ENCODE measurements at places on chromosomes 13 and 19. TPM values are rescaled to one million over a fixed set of nuclear protein-coding genes. Genes with fewer than 3 reads are reported as not detected.

GRCh38 chr13:44989941-44990340, 603 bp downstream of the GPALPP1 start:
- DNase-seq, result no peak

DNA sequence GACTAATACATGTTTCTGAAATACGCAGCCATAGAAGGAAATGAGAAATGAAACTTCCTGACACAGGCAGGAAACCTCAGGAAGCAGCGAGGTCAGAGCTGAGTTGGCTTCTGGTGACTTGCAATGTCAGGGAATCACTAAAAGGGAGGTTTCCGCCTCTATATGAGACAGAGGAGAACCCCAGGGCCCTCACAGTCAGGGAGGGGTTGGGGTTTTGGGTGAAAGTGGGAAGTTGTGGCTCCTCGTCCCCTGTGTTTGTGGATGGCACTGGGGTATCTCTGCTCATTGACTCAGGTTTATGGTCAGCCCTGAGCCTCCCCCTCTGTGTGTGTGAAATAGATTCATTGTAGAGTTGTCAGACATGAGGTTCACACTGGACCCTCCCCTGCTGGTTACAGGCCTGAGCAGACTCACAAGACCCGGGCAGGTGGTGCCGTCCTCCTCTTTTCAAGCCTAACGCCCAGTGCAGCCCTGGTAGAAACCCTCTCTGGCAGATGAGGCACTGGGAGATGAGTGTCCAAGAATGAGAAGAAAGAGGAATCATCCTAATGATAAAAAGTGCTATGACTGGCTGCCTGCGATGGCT, 5.5 kb upstream of the LILRA6 start:
- no peak for DNase-seq

- DNase-seq, result no peak
Measured at GRCh38 chr19:406971-407510, 1.9 kb downstream of the C2CD4C start.

DNA sequence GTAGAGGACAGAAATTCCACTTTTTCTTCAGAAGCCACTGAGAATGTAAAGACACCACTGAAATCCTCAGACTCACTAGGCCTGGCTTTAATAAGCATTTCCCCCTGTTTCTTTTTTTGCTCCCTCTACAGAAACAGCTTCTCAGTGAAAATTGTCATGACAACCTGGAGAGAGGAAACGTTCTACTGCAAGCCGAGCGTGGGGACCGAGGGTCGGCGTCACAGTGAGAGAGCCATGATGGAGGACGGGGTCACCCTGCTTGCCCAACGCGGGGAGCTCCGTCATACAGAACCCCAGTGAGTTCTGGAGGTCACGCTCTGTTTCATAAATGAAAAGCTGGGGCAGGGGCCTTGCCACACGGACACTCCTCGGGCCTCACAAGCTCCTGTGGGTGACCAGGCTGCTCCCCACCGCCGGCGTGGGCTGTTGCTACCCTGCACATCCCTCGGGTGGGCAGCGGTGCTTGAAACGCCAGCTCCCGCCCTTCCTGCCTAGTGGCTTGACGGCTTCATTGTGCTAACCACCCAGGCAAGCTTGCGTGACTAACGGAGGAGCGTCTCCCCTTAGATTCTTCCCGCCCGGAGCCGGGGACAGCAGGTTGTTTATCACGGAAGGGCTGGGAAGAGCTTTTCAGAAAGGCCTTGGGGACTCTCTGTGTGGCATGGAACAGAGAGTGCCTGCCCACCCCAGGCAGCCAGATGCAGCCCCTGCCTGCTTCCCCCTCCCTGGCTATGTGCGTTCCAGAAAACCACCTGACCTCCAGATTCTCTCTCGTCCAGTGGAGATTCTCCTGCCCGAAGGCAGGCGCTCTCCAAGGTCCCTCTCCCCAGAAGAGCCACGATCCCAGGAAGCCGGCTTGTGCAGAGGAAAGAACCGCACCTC, 153.6 kb downstream of the KATNAL1 start:
- peak; percentile 51 for DNase-seq

DNA sequence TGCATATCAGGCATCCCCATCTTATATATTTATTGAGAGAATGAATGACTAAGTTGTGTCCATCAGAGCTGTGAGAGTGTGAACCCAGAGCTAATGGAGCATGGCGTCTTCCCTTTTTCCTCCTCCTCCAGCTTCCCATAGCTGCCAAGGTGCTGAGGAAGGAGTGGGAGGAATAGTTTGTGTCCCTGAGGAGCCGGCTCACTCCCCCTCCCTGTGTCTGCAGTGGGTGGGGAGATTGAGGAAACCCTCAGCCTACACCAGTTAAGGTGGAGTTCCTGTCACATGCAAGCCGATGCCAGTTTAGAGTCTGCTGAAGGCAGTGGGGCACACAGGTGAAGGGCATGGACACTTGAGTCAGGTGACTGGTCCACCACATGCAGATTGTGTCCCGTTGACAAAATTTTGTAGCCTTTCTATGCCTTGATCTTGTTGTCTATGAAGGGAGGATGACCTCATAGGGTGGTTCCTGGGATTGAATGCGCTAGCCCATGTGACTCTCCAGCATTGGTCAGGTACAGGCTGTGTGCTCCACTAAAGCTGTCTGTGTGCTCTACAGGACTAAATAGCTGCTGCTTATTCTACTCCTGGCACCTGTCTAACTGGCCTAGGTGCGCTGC, 47.6 kb upstream of the GPI start:
- no peak for DNase-seq

DNA sequence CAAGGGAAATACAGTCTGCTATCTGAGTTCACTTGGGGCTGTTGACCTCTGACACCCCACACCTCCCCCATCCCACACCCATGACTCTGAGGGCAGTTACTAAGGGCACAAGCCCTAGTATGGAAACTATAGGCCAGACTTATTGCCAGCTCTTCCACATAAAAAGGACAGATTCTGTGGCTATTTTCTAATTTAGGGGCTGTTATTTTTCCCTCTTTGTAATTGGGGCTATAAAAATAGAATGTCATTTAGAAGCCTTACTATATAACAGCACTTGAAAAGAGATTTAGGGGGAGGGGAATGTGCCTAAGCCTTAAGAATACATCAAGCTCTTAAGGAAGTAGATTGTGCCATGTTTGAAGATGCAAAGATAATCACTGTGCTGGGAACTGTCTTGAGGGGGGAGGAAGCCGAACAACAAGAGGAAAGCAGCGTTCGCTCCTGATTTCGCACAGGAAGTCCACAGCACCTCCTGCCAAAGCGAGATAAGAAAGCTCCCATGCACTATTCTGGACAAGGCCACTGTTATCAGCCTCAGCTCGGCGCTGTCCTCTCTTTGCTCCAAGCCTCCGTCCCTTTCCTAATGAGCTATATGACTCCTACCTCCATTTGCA, 86.6 kb downstream of the FLT1 start:
- no peak for DNase-seq

DNA sequence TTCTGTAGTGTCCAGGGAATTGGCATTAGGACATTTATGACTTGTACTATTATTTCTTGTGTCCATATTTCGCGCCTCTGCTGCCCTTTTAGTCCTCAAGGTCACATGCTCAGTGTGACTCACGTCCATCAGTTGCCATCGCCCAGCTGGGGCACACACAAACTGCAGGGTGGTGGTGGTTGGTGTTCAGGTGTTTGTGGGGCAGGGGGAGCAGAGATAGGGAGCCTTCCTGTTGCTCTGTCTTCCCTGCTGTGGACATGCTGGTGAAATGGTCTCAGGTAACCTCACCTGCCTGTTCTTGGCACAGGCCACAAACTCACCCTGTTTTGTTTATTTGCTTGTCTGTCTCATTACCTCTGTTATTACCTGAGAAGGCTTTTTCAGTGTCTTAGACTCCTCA, 22.4 kb downstream of the PRR12 start:
- no peak for DNase-seq

DNA sequence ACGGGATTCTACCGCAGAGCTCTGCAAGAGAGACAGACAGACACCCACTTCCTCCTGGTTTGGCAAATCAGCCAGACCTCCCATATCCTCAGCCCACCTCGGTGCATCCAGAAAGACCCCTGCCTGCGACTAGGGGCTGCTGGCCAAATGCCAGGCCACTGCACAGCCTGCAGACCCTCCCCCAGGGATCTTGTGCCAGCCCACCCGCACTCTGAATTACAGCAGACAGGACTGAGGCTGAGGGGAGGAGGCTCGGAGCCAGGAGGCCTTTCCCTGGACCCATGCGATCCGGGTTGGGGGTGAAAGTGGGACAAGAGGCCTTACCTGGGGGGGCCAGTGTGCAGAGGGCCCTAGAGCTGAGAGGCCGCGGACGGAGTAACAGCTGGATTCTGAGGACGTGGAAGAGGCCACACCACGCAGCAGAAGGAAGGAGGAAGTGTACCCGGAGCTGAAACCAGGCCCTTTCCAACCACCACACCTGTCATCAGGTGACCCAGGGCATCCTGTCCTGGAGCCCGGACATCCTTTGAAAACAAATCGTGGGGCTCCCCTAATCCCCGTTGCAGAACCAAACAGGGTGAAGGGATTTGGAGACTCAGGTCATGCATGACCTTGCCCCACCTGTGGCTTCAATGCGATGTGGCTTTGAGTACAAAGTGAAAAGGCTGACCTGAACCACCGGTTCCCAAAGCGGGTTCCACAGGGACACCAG, 993 bp downstream of the FUT6 start:
- DNase-seq, result no peak

DNA sequence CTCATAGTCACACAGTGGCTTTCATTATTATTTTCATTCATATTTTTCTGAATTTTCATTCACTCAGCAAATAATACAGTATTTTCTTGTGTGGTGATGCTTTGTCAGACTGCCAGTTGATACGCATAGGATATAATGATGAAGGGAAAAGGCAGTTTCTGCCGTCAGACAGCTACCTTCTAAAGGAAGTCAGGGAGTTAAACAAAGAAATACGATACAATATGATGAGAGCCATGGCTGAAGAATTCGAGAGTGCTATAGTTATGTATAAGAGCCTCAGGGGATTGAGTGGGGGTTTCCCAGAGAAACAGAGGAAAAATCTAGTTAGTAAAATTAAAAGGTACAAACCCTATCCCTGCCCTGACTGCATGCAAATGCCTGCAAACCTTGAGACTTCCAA, 479.1 kb downstream of the OLFM4 start:
- no peak for DNase-seq

GRCh38 chr13:109163037-109163379, 533.6 kb downstream of the MYO16 start:
- no peak for DNase-seq

- DNase-seq, result no peak
Measured at GRCh38 chr19:52943884-52944643, 18.6 kb downstream of the ZNF816 start.

DNA sequence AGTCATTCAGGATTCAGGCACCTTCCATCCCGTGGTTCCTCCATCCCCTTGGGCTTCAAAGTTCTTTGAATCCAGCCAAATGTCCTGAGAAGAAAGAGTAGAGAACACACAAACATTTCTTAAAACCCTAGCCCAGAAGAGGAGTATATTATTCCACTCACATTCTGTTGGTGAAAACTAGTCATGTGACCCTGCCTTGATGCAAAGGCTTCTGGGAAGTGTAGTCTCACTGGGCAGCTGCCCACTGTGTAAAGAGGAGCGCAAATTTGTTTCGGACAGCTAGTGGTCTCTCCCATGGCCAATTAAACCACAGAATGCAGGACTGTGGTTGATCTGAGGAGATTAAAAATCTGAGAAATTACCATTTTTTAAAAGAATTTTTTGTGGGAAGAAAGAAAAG, 304.4 kb downstream of the SUCLA2 start:
- no peak for DNase-seq

- no peak for DNase-seq
Measured at GRCh38 chr13:112804374-112804773, 114.5 kb downstream of the ATP11A start.

- no peak for DNase-seq
Measured at GRCh38 chr13:98182589-98182988, 5.5 kb upstream of the RNF113B start.

- no peak for DNase-seq
Measured at GRCh38 chr19:32917616-32917996, 48.0 kb upstream of the SLC7A9 start.

GRCh38 chr19:50607874-50608785, 31.6 kb downstream of the SYT3 start:
- peak; percentile 83 for DNase-seq

DNA sequence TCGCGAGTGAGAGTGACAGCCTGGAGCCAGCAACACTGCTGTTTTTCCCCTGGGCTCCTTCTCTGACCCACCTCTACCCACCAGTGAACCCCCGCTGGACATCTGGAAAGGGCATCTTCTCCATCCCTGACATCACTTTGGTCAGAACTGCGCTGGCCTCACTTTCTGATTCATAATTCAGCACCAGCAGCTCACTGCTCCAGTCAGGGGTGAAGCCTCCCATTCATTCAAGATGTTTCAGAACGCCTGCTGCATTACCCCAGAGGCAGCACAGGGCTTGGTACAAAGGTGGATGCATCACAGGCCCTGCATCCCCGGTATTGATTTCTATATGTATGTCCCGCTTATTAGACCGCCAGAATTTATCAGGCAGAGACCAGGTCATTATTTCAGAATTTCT, 182.8 kb upstream of the TSHZ3 start:
- DNase-seq, result peak; percentile 13

DNA sequence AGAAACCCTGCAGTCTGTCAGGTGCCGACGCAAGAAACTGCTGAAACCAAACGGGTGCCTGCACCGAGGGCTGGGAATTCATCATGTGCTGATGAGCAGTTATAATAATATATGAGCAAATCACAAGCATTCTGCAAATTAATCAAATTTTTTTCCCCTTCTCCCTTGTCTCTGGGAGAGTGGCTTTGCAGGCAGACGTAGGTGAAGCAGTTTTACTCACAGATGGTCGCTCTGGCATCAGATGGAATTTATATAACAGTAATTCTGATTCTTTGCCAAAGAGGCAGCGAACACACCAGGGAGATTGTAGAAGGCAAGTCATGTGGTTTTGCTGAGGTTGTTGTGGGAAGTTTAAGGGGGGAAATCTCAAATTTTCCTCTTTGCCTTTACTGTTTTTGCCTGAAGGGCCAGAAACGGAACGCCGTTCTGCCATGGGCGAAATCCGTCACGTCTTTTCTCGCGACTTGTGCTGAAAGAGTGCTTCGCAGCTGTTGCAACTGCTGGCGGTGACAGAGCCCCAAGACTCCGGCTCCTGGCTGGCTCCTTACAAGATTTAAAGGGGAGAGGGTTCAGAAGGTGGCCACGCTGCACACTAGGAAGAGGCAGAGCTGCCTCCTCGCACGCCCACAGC, 320.1 kb downstream of the ZNF536 start:
- DNase-seq, result no peak

- DNase-seq, result no peak
Measured at GRCh38 chr13:99374994-99375737, 68.0 kb upstream of the GPR183 start.

Gene CYP4F12
- total RNA-seq, result not detected

Gene CYP4F8
- not detected for total RNA-seq

Gene KLK7
- total RNA-seq, result 0.97 TPM

Gene ADGRE3
- total RNA-seq, result not detected

Gene LHB
- total RNA-seq, result not detected

Gene PRSS57
- not detected for total RNA-seq

Gene UBL5
- total RNA-seq, result 248 TPM

Gene ZSCAN22
- 3.7 TPM for total RNA-seq

Gene DAZAP1
- total RNA-seq, result 134 TPM
